ENCODE measurements at places on chromosomes 7 and 10.
A peak's percentile ranks its signal among the peaks of the same experiment; 100 is the strongest.

GRCh38 chr7:26709210-26709990 lies 155.0 kb downstream of the SKAP2 start:
- no peak for DNase-seq

- peak; percentile 14 for DNase-seq
Measured at GRCh38 chr7:156993021-156993924, 17.2 kb downstream of the MNX1 start.

- DNase-seq = no peak
Measured at GRCh38 chr7:90311175-90311574, 9.9 kb downstream of the FAM237B start.

DNA sequence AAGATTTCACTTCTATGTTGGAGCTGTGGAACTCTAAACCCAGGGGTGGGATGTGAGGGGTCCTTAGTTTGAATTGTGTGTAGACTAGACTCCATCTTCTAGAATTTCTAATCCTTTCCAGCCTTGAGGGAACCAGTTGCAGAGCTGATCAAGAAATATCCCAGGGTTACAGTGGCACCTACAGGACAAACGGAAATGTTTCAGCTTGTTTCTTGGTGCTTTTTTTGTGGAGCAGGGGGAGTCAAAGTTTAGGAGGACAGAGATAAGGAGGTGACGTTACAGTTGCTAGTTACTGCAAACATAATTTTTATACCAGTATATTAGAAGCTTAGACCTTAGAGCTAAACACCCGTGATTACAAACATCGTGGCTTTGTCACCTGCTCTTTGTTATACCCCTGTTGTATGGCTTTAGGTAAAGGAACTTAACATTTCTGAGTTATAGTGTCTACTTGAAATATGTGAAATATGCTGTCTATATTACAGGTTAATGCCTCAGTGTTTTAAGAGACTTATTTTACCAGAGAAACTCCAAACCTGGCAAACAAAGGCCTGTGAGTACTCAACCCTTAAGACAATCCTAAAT lies 84.5 kb upstream of the DYNC1I1 start:
- DNase-seq = peak; percentile 14

- DNase-seq = peak; percentile 90
Measured at GRCh38 chr10:58662314-58662713, 149.6 kb downstream of the BICC1 start.

DNA sequence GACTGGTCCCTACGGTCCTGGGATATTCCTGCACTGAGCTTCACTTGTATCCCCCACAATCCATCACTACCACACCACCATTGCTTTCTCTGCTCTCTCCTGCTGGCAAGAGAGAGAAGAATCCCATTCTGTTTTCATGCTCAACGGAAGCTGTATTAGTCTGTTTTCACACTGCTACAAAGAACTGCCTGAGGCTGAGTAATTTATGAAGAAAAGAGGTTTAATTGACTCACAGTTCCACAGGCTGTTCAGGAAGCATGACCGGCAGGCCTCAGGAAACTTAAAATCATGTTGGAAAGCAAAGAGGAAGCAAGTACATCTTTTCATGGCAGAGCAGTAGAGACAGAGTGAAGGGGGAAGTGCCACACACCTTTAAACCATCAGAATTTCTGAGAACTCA lies 260.4 kb upstream of the LYZL1 start:
- no peak for DNase-seq

GRCh38 chr10:79405221-79405994 lies 40.0 kb downstream of the ZCCHC24 start:
- peak; percentile 60 for DNase-seq

GRCh38 chr10:12471135-12471534 lies 121.8 kb downstream of the CAMK1D start:
- no peak for DNase-seq

GRCh38 chr7:48154792-48155413 lies 16.4 kb upstream of the ABCA13 start:
- peak; percentile 59 for DNase-seq

DNA sequence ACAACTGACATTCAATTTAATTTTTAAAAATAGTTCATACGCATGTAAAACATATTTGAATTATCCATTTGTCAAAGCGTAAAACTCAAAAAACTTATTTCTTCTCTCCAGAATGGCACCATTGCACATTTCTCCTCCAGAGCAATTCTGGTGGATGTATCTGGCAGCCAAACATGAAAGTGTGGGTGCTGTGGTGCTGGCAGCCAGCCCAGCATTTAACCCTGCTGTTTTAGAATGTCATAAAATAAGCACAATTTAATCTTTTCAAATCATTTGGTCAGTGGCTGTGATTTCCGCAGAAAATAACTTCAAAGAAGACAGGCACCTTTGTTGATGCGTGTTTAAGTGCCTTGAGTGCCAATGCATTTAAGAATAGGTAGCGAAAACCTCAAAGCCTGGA lies 302.7 kb upstream of the MEOX2 start:
- no peak for DNase-seq

DNA sequence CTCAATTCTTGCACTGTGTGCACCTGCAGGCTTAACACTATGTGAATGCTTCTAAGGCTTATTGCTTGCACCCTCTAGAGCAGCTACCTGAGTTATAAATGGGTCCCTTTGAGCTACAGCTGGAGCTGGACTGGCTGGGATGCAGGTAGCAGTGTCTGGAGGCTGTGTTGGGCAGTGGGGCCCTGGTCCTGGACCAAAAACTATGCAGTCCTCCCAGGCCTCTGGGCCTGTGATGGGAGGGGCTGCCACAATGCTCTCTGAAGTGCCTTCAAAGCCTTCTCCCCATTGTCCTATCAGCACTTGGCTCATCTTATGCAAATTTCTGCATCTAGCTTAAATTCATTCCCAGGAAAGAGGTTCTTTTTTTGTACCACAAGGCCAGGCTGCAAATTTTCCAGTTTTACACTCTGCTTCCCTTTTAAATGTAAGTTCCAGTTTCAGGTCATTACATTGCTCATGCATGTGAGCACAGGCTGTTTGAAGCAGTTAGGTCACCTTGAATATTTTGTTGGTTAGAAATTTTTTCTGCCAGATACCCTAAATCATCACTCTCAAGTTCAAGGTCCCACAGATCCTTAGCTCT lies 26.0 kb downstream of the KBTBD2 start:
- DNase-seq = no peak

- DNase-seq = no peak
Measured at GRCh38 chr10:95579292-95579691, 18.1 kb upstream of the SORBS1 start.

- DNase-seq = no peak
Measured at GRCh38 chr7:101606498-101606923, 22.6 kb downstream of the MYL10 start.

GRCh38 chr7:538764-539685 lies 19.4 kb upstream of the PDGFA start:
- DNase-seq = no peak

DNA sequence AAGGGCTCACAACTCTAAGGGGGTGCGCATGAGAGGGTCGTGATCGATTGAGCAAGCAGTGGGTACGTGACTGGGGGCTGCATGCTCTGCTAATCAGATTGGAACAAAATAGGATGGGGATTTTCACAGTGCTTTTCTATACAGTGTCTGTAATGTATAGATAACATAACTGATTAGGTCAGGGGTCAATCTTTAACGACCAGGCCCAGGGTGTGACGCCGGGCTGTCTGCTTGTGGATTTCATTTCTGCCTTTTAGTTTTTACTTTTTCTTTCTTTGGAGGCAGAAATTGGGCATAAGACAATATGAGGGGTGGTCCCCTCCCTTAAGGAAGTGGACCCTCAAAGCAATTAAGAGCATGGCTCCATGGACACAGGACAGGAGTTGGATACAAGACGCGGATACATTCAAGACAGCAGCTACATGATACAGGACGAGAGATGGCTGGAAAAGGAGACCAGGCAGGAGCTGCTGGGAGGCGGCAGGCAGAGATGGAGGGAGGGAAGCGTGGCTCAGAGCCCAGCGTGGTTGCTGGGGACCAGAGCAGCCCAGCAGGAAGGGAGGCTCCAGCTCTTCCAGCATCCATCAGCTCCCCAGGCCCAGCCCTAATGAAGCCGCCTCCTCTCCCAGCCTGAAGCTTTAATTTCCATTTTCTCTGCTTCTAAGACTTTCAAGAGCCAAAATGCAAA lies 31.6 kb downstream of the GSDME start:
- DNase-seq = no peak

DNA sequence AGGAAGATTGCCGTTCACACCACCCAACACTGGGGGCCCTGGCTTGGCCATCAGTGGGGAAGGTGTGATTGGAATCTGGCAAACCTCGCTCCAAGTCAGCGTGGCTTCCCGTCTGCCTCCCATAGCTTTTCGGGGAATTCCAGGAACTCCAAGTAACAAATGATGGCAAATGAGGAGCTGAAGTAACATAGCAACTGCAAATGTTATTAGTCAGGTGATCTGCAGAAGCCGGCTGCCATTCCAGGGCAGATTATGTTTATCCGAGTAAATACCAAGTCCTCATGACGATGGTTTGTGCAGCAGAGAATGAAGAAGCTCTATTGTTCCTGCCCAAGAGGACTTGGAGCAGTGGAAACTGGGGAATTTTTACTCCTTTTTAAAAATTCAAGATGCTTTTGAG lies 270.5 kb upstream of the PODXL start:
- DNase-seq = peak; percentile 2

DNA sequence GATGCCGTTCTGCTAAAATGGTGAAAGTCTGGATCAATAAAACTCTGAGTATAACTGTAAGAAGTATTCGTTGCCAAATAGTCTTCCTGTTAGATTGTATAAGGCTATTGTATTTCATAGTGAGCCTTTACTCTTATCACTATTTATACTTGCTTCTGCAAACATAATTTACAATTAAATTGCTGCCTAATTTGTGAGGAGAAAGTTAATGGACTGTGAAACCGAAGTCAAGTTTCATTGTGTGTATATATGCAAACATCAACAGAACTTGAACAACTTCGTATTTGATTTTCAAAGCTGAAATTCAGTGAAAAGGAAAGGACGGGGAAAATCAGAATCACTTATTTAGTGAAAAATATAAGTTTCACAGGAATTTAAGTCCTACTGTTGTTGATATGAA lies 135.9 kb upstream of the CCDC6 start:
- no peak for DNase-seq

GRCh38 chr7:98569691-98570337 lies 47.3 kb upstream of the NPTX2 start:
- no peak for DNase-seq

- no peak for DNase-seq
Measured at GRCh38 chr10:61411706-61412105, 41.5 kb downstream of the TMEM26 start.

DNA sequence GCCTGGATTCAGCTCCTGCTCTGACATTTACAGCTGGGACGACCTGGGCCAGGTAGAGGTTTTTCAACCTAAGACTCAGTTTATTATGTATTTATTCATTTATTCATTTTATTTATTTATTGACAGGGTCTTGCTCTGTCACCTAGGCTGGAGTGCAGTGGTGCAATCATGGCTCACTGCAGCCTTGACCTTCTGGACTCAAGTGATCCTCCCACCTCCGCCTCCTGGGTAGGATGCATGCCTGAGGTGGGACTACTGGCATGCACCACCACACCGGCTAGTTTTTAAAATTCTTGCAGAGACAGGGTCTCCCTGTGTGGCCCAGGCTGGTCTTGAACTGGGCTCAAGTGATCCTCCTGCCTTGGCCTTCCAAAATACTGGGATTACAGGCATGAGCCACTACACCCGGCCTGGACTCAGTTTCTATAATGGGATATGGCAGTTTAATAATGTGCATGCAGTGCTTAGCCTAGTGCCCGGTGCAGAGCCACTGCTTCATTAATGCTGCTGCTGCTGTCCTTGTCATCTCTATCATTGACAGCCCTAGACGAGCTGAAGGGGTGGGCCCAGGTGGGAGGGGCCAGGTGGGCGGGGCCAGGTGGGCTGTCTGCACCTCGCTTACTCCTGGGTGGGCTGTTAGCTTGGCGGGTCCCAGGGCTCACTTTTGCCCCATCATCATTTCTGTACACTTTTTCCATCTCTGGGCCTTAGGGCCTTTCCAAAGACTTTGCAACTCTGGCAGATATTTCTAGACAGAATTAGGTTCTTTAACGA lies 92.6 kb downstream of the LHPP start:
- DNase-seq = no peak

DNA sequence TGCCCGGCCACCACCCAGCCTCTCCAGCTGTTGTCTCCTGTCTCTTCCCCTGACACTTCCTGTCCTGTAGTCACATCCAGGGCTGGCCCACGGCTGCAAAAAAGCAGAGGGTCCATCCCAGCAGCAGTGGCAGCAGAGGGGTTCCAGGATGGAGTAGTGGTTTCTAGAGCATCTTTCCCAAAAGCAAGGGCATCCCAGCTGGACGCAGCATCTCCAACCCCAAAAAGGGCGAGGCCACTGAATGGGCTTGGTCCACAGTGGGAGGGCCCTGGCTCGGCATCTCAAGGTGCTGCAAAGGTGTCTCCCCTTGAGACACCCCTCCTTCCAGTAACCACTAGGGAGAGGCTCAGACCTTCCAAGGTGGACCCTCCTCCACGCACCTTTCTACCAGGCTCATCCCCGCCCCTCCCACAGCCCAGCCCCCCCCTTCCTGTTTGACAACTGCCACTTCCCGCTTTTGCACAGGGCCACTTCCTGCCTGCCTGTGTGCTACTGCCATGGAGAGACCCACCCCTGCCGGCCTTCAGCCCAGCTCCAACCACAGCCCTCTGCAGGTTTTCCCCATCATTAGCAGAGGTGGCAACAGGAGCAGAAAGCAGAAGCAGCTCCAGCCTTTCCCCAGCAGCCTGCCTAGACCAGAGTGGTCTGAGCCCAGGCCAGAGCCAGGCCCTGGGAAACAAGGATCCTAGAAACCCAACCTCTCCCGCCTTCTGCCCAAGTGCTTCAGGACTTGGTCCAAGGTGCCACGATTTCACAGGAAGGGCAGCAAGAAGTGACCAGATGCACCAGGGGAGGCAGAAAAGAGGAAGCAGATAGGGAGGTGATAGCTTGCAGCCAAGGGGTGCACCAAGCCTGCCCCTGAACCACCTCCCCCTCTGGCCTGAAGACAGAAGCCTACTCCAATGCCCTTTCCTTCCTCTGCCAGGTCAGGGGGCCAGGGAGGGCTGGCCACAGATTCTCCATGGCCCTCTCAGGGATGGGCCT lies 8.6 kb downstream of the CAMK2G start:
- no peak for DNase-seq

GRCh38 chr10:131280101-131280500 lies 31.4 kb downstream of the TCERG1L start:
- no peak for DNase-seq

GRCh38 chr10:118395947-118396346 lies 53.8 kb upstream of the FAM204A start:
- no peak for DNase-seq

- no peak for DNase-seq
Measured at GRCh38 chr7:8585591-8585990, 152.2 kb downstream of the NXPH1 start.

- DNase-seq = no peak
Measured at GRCh38 chr10:107341281-107341680, 176.8 kb upstream of the SORCS1 start.

GRCh38 chr7:134693256-134693655 lies 46.6 kb downstream of the BPGM start:
- DNase-seq = peak; percentile 93

- peak; percentile 34 for DNase-seq
Measured at GRCh38 chr10:7417103-7417623, 6.3 kb upstream of the SFMBT2 start.

DNA sequence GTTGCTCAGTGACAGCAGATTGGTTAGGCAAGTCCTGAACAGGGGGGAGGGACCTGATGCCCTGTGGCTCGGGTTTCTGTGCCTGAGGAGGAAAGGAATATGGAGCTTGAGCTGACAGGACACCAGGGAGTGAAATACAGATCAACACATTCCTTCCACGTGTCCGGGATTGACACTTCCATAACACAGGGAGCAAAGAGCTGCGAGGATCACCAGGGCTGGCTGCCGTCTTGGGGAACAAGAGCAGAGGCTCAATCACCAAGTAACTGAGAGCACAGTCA lies 36.7 kb upstream of the EFCAB10 start:
- DNase-seq = no peak

- peak; percentile 55 for DNase-seq
Measured at GRCh38 chr10:78502210-78502936, 468.7 kb downstream of the RPS24 start.

Data from fibroblast of skin of abdomen (primary cell).